Activated CD4-positive, CD25-positive, alpha-beta regulatory T cell (primary cell): ENCODE measurements at places on chromosomes 13 and 19.

DNA sequence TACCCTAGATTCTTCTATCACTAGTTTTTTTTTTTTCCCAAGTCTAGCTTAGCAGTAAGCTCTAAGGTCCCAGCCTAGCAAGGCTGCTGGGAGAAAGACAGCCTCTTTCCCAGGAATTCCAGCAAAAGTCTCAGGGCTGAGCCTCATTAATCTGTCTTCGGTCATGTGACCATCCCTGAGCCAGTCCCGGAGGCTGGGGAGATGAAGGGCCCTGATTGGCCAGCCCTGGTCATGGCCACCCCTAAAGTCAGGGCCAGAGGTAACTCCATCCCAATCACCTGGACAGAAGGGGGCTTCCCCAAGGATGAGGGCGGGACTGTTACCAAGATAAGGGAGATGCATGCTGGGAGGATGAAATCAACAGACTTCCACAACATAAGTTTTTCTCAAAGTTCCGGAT is 43.3 kb downstream of the CCNE1 start:
- no peak for DNase-seq

DNA sequence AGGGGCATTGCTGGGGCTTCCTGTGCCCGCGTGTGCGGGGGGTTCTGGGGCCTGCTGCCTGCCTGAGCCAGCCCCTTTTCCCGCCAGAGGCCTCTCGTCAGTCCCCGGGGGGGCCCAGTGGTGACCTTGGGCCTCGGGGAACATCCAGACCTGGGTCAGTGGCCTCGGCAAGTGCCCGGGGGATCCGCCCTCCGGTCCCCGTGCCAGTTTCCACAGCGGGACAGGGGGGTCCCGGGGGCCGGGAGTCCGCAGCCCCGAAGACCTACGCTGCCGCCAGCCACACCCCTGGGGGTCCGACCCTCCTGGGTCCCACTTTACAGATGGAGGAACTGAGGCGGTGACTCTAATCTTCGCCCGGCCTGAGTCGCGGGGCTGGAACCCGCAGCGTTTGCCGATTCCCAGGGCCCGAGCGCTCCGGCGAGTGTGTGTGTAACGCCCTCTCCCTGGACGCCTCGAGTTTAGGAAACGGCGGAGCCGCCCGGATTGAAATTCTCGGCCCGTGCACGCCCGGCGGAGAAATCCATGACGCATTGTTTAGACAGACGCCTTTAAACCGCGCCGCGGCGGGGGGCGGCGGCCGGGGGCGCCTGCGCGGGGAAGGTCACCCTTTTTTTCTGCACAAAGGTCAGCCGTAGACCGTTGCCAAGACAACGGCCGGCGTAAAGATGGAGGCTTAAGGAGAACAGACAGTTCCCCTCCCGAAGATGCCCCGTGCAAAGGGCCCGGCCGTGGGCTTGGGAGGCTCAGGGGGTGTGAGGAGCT is 39.3 kb downstream of the EFNA2 start:
- no peak for DNase-seq

DNA sequence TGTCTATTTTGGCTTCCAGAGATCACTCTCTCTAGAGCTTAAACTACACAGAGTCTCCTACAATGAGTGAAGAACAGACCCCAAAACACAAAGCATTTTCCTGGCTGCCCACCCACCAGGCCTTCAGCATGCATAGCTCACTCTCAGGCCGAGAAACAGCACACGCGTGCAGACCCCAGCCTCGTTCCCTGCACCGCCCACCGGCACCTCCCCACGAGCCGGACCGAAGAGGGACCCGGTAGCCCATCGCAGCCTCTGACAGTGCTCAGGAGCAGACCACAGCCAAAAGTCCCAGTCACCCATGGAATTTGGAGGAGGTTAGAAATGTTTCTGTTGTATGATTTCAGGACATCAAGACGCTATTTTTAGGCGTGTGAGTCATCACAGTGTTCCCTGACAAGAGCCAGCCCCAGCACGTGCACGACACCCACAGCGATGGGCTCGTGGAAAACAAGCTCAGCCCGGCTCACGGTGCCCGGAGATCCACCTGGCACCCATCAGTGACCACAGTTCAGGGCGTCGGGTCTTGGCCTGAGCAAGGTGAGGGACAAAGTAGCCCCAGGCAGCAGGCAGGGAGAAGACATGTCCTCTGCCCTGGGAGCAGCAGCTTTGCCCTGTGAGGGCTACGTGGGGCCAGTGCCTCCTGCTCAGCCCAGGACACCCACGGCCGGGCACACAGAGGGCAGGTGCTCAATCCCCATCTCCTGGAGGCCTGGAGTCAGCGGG is 50.1 kb upstream of the SPACA7 start:
- no peak for DNase-seq

DNA sequence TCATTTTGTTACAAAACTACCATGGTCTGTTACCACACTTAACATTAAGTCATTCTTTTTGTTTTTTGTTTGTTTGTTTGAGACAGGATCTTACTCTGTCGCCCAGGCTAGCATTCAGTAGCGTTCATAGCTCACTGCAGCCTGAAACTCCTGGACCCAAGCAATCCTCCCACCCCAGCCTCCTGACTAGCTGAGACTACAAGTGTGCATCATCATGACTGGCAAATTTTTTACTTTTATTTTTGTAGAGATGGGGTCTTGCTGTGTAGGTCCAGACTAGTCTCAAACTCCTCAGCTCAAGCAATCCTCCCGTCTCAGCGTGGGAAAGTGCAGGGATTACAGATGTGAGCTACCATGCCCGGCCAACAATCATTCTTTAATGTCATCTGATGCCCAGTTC is 3.3 kb downstream of the ALDH16A1 start:
- no peak for DNase-seq

DNA sequence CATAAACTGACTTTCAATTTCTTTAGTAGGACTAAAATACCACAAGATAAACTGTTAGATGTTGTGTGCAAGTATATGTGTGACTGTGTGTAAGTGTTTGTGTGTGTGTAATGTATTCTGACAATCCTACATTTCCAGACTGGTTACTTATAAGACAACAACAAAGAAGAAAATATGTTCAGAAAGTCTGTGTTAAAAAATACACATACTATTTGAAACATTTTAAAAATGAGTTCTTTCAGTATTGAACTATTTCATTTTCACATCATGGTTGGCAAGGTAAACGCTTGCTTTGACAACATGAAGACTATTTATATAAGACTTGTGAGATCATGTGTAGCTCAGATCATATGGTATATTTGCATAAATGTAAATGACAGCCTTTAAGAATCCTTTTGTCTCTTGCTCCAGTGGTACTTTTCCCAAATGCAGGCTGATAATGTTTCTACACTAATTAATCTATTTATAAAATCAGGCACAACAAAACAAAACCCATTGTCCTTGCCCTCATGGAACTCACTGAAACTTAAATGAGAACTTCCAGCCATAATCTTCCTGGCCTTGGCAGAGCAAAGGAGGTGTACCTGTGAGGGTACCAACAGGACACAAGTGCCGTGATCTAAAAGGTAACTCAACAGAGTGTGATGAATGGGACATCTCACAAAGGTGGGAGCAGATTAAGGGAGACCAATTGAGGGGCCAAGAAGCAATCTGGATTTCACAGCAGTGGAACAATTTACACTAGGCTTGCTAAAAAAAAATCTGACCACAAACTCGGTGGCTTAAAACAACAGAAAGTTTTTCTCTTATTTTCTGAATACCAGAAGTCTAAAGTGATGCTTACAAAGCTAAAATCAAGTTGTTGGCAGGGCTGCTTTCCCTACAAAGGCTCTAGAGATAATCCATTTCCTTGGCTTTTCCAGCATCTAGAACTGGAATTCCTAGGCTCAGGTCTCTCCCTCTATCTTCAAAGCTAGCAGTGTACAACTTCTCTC is 349.0 kb downstream of the TBC1D4 start:
- DNase-seq = no peak

- DNase-seq = no peak
Observed at GRCh38 chr13:95185311-95185710, 115.9 kb downstream of the ABCC4 start.
